ENCODE measurements at places on chromosomes 11 and 22.

DNA sequence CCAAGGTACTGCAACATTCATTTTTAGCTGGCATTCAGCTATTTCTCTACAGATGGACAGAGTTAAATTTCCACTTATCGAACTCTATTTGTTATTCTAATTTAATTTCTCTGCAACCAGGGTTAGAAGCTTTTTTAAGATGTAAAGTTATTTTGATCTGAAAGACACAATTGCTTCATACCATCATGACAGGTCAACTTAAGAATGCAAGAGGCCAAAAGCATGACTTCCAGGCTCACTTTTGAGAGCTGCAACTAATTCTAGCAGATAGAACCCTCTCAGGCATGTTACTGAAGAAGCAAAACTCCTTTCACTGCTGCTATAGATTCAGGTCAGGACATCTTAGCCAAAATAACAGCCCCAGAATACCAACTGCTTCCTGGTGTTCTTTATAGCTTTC, 86.5 kb upstream of the GALNT18 start:
- no peak for DNase-seq

DNA sequence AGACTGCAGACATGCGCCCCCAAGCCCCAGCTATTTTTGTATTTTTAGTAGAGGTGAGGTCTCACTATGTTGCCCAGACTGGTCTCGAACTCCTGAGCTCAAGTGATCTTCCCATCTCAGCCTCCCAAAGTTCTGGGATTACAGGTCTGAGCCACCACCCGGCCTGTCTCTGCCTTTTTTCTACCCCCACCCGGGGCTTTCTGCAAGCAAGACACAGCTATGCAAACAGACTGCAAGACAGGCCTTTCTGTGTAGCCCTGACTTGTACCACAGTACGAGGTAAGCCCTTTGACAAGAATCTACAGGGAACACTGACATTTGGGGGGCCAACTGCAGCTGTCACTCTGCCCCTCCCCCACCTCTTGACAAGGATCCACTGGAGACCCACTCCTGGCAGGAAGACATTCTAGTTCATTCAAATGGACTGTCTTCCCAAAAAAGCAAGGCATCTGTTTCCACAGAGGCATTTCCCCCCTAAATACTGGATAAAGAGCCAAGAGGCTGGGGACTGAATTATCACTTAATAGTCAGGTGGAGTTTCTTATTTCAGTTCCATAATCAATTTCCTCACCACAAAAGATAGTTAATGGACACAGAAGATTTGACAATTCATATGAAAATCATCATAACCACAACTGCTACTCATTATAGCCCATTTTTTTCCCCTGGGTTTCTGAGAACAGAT, 118.2 kb downstream of the ABTB2 start:
- DNase-seq: no peak

- no peak for DNase-seq
These were observed 16.3 kb downstream of the SUN2 start for GRCh38 chr22:38739300-38740055.

- no peak for DNase-seq
These were observed 1429.3 kb downstream of the BRD1 start for GRCh38 chr22:48398181-48398905.
